ENCODE measurements at places on chromosomes 5 and 9.
A peak's percentile ranks its signal among the peaks of the same experiment; 100 is the strongest.

- no peak for DNase-seq
These were observed 3.9 kb downstream of the MAP3K1 start for GRCh38 chr5:56819060-56819881.

DNA sequence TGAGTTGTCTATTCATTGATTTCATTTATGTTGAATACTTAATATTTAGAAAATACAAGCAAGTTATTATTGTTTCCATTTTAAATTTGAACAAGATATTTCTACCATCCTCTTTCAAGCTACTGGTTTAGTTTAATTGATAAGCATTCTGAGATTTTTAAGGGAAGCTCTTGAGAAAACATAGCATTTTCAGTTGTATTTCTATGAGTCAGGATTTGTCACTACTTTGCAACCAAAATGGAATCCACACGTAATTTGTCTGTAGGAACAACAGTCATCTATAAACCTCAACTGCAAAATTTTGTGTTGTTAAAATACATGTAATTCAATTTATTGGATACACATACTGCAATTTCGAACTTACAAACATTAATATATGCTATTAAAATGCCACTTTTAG is 74.0 kb downstream of the PRR16 start:
- peak; percentile 42 for DNase-seq

DNA sequence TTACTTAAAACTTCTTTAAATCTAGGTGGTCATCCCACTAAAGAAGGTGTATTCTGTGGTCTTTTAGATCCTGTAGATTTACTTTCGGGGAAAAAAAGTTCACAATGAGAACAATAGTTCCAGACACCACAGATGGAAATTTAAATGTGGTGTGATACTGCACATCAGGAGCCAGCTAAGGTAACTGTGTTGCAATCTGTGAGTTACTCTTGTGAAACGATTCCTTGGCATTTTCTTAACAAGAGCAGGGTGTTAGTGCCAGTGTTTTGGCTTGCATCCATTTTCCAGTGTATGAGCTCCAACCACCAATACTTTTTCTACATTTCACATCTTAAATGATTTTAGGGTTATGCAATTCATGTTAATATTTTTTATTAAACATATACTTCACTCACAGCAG is 674.5 kb downstream of the CETN3 start:
- DNase-seq, result no peak

DNA sequence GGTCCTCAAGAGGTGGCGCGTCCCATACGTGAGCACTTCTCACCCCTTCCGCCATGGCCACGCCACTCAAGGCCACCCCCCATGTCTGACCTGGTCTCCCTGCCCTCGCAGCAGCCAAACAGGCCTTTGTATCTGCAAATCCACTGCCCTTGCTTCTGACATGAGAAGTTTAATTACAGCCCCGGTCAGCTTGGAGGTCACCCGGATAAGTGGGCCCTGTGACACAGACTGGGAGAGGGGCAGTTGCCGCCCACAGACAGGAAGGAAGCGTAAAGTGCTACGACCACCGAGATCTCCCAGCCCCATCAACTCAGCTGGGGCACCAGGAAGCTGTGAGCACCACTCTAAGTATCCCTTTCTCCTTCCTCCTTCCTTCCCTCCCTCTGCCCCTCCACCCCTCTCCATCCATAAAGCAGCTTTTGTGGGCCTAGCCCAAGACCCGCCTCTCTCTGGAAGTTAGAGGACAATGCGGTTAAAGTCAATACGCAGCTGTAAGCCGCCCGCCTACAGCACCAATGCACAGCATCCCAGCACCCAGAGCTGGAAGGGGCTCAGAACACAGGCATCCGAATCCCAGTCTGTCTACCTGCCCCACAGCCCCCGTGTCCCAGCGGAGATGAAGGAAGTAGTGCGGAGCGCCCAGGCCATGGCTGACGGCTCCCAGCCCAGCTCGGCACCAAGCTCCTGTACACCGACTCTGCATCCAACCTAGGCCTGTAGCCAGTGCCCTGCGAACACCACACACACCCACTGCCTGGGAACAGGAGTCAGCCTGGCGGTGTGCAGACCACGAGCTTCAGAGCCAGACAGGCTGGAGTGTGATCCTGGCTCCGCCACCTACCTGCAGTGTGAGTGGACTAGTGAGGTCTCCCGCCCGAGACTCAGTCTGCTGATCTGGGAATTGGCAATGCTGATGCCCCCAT is 44.8 kb upstream of the RNF130 start:
- DNase-seq, result no peak

GRCh38 chr5:95382801-95383200 is 8.4 kb upstream of the FAM81B start:
- no peak for DNase-seq

- peak; percentile 94 for DNase-seq
These were observed 57.4 kb downstream of the NRG2 start for GRCh38 chr5:139985733-139986132.

Data from RKO (cell line).